ENCODE measurements at places on chromosomes 1 and 21.

GRCh38 chr1:217419194-217419551 is 211.7 kb downstream of the GPATCH2 start:
- DNase-seq: no peak

GRCh38 chr1:109759513-109760334 is 4.0 kb downstream of the EPS8L3 start:
- DNase-seq: peak; percentile 34

DNA sequence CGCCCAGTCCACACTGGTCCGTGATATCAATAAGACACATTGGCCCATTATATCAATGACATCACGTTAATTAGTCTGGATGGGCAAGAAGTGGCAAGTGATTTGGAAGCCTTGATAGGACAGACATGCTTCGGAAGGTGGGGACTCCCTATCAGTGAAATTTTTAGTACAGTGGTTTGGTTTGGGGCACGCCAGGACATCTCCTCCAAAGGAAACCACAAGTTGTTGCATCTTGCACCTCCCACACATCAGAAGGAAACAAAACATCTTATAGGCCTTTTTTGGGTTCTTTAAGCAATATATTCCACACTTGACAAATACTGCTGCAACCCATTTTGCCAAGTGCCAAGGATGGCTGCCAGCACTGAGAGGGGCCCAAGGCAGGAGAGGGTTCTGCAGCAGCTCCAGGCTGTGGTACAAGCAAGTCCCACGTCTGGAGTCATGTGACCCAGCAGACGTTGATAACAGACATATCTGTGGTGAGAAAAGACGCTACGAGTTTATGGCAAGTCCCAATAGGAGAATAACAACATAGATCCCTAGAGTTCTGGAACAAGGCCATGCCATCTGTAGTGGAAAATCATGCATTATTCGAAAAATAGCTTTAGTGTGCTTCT is 95.3 kb upstream of the DISP3 start:
- no peak for DNase-seq

DNA sequence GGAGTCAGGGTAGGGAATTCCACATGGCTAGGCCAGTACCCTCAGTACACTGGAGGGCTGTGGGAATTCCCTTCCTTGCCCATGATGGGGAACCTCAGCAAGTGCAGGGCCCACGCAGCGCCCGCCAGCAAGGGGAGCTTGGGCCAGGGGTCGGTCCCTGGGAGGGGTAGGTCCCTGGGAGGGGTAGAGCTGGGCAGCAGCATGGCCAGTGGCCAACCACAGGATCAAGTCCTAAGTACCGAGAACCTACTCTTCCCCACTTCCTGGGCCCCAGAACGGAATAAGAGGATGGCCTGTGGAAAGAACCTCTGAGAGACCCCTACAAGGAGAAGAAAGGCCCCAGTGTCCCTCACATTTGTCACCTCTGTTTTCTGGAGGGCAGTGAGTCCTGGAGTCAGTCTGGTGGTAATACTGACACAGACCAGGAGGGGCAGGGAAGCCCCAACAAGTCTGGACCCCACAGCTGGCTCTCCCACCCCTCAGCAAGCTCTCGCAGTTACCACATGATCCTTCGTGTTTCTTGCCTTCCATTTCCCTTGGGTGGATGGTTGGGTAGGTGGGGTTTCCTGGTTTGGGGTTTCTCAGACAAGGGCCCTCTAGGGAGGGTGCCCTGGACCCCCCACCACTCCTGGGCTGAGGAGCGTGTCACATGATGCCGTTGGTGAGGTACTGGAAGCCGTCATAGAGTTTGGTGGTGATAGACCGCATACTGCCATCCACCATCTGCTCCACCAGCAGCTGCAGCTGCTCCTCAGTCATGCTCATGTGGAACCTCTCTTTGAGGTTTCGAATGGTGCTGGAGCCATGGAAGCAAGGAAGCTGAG is 10.3 kb downstream of the ZNF687 start:
- DNase-seq: no peak

DNA sequence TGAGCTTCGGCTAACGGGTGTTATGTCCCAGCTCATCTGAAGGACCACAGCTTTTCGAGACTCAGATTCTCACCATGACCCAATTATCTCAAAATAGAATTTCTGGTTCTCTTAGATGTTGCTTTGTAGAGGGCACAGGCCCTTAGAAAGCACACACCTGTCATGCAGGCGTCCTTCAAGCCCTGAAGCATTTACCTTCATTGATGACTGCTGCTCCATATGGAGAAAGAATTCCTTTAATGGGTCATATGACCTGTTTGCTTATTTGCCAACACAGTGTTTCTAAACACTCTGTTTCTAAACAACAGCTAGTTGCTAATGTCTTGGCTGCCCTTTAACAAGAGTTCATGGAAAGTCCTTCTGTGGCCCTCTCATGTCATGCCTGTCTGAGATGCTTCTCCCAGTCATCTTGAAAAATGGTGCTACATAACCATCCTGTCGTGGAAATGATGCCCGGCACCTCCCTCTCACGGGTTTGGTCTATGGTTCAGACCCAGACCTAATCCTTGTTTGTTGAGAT is 495.7 kb downstream of the KIF26B start:
- no peak for DNase-seq

GRCh38 chr21:29378832-29379231 is 80.1 kb downstream of the BACH1 start:
- no peak for DNase-seq
